Glomerular endothelial cell (primary cell): ENCODE measurements at places on chromosomes 12 and 14. TPM values are rescaled to one million over a fixed set of nuclear protein-coding genes. Genes with fewer than 3 reads are reported as not detected.

DNA sequence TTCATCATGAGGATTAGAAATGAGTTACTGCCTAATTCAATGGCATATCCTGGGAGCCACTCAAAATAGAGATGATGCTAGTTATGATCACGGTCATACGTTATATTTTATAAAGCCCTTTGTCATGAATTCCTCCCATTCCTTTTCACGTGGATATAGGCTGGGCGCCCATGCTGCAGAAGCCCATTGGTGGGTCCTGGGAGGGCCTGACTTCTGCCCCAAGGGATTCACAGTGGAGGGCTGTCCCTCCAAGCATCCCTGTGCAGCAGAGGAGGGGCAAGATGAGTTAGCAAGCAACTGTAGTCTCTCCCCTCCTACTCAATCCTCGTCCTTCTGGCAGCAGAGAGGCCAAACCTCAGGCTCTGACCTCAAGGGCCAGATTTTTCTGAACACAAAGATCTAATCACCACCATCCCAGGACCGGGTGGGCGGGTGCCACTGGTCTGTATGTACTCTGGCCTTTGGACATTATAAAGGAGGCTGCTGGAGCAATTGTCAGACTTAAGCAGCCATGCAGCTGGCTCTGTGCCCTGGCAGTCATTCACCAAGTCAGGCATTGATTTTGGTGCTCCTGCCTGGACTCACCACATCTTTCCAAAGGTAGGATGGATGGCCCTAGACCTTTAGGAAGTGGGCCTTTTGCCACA is 8.6 kb downstream of the GLTP start:
- DNase-seq, result no peak

- no peak for DNase-seq
Measured at GRCh38 chr14:76346391-76347160, 29.4 kb upstream of the ESRRB start.

GRCh38 chr14:96077983-96078624 is 38.9 kb downstream of the C14orf132 start:
- no peak for DNase-seq

GRCh38 chr14:68133856-68134255 is 314.3 kb downstream of the RAD51B start:
- DNase-seq, result no peak

- DNase-seq, result no peak
Measured at GRCh38 chr12:109557805-109558204, 15.5 kb downstream of the MMAB start.

GRCh38 chr14:71563492-71564153 is 368.6 kb upstream of the RGS6 start:
- no peak for DNase-seq

DNA sequence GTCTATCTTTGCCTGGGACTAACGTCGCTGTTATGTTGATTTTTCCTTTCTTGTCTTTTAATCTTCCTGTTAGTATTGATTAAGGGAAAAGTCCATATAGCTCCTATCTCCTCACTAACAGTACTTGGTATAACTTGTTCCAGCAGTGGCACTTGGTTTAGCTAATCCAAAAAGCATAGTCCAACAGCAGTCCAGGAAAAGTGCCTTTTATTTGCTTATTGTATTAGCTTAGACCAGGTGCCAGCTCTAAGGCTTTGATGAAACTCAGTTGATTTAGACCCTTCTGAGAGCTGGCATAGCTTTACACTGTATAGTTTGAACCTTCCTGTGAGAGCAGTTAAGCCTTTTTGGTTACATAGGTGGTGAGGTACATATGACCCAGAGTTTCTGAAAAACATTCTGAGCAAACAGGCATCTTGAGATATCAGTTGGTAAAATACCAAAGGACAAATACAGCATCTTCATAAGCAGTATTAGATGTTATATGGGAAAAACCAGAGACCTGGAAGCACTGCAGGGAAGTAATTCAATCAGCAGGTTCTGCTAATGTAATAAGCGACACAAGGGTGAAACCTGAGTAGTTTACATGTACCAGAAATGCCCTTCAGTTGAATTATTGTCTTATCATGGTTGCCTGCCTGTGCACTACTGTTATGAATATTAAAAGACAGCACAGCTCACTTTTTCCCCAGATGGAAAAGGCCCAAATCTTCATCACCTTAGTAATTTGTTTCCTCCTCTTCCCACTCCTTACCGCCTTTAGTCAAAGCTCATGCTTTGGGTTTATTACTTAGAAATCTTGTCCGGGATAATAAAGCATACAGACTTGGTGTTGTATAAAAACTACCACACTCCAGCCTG is 13.0 kb downstream of the PELI2 start:
- DNase-seq, result no peak

TOMM20L gene
- total RNA-seq, result not detected in 2 replicates

ARHGAP9 gene
- total RNA-seq, result 0.18 and 0.24 TPM in 2 replicates

GRCh38 chr14:77205566-77205965 is 24.0 kb downstream of the TMEM63C start:
- DNase-seq, result no peak

DNA sequence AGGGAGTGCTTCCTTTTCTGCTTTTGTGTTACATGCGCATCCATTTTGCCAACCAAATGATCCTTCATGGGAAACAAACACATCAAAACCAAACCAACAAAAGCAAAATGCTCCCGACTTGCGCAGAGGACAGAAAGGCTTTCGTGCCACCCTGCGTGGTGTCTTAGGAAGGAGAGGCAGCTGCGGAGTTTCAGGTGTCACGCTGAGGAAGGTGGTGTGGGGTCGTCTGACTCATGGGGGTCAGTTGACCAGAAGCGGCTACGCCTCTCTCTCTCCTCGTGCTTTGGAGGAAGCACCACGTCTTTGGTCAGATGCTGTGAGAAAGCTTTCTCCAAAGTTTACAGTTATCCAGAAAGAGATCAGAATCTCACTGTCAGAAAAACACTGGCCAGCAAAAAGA is 7.9 kb downstream of the EMP1 start:
- no peak for DNase-seq

DNA sequence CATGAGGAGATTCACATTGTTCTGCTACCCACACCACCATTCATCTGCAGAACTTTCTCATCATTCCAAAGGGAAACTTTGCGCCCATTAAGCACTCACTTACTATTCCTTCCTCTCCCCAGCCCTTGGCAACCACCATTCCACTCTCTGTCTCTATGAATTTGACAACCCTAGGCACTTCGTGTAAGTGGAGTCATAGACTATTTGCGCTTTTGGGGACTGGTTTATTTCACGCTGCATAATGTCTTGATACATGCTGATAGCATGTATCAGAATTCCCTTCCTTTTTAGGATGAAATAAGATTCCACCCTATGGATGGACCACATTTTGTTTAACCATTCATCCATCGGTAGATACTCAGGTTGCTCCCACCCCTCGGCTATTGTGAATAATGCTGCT is 4.5 kb upstream of the EML1 start:
- DNase-seq, result no peak

MNAT1 gene
- total RNA-seq, result 35.8 and 36.7 TPM in 2 replicates
